Type B pancreatic cell (in vitro differentiated cells): ENCODE measurements at places on chromosomes 7 and 10.
A peak's percentile ranks its signal among the peaks of the same experiment; 100 is the strongest.

GRCh38 chr7:6402741-6403140 is 45.0 kb downstream of the DAGLB start:
- DNase-seq = no peak

DNA sequence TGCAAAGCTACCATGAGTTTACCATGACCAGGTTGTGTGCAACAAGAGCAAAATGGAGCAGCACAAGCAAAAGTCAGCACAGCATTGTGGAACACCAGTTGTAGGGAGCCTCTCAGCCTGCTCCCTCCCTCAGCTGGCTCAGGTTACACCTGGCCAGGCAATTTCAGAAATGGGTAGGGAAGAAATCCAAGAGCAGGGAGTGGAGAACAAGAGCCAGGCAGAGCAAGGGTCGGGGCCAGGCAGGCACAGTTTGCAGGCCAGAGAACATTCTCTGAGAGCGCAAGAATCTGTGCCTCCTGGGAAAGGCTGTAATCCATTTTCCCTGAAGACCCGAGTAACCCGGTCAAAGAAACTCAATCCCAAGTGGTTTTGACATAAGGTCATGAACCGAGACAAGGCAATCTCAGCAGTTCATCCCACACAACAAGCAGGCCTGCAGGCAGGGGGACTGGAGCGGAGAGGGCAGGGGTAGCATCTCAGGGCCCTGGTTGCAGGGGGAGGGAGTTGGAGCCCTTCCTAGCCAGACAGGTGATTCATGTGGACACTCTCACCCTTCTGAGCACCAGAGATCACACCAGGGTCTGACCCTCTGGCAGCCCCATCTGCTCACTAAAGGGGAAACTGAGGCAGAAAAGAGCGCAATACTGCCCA is 258.4 kb downstream of the PLXNA4 start:
- DNase-seq = no peak

- no peak for DNase-seq
Observed at GRCh38 chr10:122855745-122856144, 10.1 kb upstream of the CUZD1 start.

GRCh38 chr7:112009081-112009480 is 197.1 kb downstream of the DOCK4 start:
- no peak for DNase-seq

DNA sequence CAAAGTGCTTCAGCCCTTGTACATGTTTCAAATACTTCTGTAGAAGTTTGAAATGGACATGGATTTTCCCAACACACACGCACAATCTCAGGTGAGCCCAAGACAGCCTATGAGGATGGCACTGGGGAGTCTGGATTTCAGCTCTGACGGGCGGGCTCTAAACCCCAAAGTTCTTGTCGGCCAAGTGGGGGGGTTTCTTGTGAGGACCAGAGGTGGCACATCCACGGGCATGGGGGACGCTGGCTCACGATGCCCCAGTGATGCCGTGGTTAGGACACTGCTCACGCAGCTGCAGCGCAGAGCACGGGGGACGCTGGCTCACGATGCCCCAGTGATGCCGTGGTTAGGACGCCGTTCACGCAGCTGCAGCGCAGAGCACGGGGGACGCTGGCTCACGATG is 280.1 kb downstream of the DNAJB6 start:
- no peak for DNase-seq

DNA sequence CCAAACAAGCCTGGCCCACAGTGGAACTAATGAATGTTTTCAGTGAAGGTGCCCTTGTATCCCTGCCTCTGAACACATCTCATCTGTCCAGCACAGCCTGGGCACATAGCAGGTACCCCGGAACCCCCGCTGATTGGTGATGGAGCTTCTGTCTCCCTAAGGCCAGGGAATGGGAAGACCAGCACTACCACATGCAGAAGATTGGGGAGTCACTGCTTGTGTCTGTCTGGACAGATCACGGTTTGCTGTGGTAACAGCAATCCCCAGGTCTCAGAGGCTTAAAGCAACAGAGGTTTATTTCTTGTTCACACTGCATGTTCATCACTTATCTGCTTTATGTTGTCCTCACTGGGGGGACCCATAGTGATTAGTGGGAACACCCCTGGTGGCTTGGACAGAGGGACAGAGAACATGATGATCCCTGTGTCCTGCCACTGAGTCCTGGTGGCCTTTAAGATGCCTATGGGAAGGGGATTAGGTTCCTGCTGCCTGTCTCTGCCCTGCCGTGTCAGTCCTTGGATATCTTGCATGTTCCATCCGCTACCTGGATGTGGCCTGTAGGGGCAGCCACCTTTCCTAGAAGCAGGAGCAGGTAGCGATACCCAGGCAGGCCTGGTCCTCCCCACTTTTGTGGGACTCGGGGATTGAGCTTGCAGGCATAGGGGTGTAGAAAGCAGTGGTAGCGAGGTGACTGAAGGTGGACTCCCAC is 3.6 kb downstream of the TSPAN14 start:
- no peak for DNase-seq

DNA sequence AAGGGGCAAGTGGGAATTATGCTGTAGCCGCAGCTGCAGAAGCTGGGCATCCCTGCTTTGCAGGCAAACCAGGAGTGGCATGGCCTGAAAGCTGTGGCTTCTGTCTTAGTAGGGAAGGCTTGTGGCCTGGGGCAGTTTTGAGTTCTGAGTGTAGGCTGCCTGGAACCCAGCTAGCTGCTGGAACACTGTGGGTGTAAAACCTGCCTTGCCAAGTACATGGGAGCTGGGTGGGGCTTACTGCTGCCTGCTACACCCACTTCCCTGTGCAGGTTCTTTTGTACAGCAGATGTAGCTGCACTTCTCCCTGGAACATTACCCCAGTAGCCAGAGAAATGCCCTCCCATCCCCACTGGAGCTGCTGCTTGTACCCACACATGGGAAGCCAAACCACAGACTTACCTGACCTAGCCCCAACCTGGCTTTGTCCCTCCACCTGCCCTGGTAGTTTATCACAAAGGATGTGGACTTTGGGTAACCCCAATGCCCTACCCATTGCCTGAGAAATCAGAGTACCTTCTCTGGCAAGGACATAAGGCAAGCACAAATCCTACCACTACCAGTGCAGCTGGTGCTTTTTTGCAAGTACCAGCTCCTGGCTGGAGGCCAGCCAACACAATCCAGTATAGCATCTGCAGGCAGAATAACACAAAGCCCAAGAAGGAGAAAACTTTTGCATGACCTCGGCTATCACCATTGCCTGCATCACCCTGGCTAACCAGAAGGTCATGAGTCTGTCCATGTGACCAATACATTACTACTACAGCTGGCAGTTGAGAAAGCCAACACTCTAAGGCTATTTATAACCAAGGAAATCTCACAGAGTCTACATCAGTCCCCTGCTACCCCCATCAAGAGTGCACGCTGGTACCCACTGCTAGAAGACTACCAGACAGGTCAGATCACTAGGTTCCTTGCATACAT is 26.5 kb upstream of the PPP1R3A start:
- no peak for DNase-seq

DNA sequence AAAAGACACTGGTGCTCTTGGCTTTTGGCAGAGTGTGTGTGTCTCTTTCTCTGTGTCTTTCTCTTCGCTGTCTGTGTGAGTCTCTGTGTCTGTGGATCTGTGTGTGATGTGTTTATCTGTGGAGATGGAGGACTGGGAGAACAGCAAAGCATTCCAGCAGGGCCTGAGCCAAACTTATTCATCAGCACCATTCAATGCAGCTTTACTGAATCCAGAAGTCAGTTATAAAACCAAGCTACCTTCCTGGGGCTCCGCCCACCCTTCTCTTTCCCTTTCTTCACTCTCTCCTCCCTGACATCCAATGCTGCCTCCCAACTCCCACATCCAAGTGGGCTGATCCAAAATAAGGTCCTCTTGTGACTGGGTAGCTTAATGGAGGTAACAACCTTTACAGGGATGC is 3.9 kb downstream of the SGMS1 start:
- no peak for DNase-seq

DNA sequence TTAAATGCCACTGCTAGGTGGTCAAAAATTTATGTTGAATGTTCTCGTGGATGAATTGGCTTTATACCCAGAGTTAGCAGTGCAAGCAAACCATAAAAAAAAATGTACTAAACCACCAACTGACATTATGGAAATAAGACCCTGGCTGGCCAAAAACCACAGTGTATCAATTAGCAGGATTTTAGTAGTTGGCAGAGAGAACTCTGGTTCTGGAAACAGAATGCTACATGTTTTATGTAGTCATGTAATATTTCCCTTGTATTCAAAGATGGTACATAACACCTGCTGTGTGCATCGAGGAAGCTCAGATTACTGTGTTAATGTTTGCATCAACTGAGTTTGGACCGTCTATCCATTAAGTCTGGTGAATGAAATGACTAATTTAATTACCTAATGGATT is 618.5 kb downstream of the CCSER2 start:
- no peak for DNase-seq

GRCh38 chr10:112182784-112183328 is 709 bp downstream of the GPAM start:
- no peak for DNase-seq

- DNase-seq = peak; percentile 52
Observed at GRCh38 chr10:86372784-86373239, 6.2 kb upstream of the GRID1 start.

GRCh38 chr7:100483090-100483721 is 521 bp upstream of the NYAP1 start:
- DNase-seq = peak; percentile 88

- no peak for DNase-seq
Observed at GRCh38 chr10:80530251-80530650, 7.5 kb upstream of the SH2D4B start.

- no peak for DNase-seq
Observed at GRCh38 chr7:29090151-29090805, 56.1 kb downstream of the CPVL start.

DNA sequence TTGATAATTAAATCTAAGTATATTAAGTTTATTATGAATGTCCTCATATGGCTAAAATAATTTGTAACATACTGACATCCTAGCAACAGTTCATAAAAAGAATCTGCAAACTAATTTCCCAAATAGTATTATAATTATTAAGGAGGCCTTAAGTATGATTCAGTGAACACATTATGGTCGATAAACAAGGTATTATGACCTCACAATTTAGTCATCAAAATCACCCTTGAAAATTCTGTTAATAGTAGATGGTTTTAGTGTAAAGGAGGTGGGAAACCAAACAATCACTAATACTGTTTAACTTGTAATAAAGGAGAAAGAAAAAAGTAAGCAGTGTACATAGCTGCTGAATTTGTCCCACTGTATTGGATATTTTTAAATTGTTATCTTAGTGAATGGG is 2.1 kb downstream of the ETV1 start:
- DNase-seq = no peak
